ENCODE measurements at places on chromosomes 2 and 18.

GRCh38 chr2:41061356-41061755 is 609.5 kb upstream of the SLC8A1 start:
- DNase-seq: no peak

- DNase-seq: no peak
Observed at GRCh38 chr2:55391155-55391554, 28.5 kb downstream of the CCDC88A start.

DNA sequence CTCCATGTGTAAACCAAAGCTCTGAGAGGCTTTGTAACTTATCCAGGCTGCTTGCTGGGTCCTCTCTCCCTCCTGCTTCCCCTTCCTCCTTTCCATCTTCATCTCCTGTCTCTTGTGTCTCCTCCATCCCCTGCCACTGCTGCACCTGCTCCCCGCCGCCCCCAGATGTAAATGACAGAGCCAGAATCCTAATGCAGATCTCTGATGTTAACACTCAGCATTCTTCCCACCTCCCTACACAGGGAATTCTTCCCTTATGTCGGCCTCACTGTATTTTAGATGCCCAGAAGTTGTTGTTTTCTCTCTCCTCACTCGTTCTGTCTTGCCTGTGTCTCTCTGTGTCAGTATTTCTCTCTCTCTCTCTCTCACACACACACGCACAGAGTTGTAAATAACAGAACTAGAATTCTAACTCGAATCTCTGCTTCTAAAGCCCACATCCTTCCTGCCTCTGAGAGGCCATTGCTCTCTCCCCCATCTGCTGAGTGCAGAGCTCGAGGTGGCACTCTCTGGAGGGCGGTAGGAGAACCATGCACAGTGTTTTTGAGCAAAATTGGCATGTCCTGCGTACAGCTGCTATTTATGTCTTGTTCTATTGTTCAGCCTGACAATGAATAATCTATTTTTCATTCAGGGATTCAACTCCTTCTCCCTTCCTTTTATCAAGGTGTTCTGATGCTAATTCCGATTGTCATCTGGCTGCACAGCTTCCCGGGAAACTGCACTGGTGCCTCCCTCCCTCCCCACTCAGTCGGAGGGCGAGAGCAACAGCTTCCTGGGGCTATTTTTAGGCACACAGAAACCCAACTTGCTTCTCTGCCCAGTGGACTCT is 219.9 kb downstream of the SH3RF3 start:
- DNase-seq: no peak

- no peak for DNase-seq
Observed at GRCh38 chr2:218028562-218029348, 26.0 kb upstream of the TNS1 start.

GRCh38 chr2:195675783-195676427 is 18.9 kb downstream of the SLC39A10 start:
- no peak for DNase-seq

GRCh38 chr2:241271706-241272302 is 43.7 kb downstream of the HDLBP start:
- DNase-seq: peak; percentile 62

DNA sequence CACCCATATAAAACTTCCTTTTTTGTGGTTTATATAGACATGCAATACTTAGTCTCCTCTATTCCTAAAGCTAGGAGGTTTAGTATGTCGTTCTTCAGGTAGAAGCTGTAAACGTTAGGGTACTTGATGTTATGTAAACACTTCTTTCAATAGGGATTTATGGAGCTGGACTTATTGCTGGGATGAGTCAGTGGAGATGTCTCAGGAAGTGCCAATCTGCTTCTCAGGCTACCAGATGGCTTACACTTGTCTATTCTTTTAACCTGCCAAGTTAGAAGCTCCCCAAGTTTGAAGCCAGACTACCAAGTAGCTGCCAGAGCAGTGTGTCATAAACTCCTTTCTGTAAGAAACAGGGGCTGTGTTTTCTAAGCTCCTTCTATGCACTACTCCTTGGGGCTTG is 756.5 kb upstream of the LRRTM1 start:
- DNase-seq: no peak

GRCh38 chr2:202609381-202610145 is 25.2 kb upstream of the FAM117B start:
- DNase-seq: no peak

GRCh38 chr18:49041435-49042245 is 90.9 kb upstream of the SMAD7 start:
- no peak for DNase-seq

DNA sequence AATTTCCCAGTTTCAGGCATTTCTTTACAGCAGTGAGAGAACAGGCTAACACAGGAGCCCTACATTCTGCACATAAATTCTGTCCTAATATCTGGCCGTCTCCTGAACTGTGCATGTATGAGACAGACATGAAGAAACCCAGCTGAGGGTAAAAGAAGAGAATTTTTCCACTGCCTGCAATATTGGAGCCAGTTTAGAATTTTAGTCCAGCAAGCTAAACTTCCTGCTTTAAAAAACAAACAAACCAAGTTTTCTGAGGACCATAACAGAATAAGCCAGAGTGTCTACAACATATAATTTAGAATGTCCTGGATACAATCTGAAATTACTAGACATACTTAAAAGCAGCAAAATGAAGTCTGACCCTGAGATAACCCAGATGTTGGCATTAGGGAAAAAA is 215.1 kb upstream of the KLHL29 start:
- no peak for DNase-seq

- DNase-seq: no peak
Observed at GRCh38 chr2:233676046-233676445, 4.3 kb downstream of the UGT1A9 start.

GRCh38 chr2:174145827-174146226 is 102.5 kb downstream of the OLA1 start:
- no peak for DNase-seq

- DNase-seq: no peak
Observed at GRCh38 chr2:85712336-85712735, 18.2 kb downstream of the GNLY start.

GRCh38 chr2:120252225-120253020 is at the start of gene RALB:
RALB (plus strand) TSS chr2:120252852; CDS start chr2:120278665, 25,813 bp downstream.
- DNase-seq: peak; percentile 98

DNA sequence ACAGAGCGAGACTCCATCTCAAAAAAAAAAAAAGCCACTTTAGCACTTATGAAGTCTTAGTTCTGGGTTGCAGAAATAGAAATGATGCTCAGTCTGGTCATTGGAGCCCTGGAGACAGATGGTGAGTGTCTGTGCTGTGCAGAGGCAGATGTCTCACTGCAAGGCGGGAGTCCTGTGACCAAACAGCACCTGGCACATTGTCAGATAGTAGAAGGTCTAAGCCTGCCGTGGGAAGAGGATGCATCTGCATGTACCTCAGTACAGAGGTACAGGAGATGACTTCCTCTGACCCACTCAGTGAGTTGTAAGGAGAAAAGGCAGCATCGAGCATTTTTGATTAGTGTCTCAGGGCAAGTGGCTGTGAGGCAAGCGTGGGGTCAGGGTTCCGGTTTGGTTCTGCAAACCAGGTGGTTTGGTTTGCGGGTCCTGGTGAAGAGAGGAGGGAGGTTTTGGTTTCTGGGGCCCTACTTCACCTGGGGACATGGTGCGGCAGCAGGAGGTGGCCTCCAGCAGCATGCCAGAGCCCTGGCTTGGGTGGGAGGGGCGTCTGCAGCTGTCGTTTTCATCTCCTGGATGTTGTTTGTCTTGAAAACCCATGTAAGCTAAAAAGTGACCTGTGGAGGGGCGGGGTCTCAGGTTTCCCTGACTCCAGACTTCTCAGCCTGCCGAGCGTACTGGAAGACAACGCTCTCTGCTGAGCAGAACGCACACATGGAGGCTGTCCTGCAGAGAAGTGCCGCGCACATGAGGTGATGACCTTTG is 3.8 kb downstream of the RBFA start:
- no peak for DNase-seq

DNA sequence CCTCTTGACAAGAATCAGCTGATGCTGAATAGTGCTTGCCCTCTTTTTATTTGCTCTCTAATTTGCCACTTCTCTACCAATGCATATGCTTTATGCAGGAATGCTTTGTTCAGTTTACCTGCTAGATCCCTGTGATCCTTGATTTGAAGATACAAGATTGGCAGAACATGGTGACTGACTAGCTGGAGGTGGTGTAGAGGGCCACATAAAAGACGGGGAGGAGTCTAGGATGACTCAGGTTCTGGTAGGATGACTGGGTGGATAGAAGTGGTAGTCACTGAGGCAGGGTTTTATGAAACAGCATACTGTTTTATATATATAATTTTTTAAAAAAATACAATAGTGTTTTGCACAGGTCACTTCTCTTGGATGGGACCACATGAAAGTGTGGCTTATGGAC is 6.3 kb upstream of the ADGRF3 start:
- DNase-seq: no peak

- DNase-seq: no peak
Observed at GRCh38 chr18:22452226-22452668, 34.5 kb upstream of the CTAGE1 start.

DNA sequence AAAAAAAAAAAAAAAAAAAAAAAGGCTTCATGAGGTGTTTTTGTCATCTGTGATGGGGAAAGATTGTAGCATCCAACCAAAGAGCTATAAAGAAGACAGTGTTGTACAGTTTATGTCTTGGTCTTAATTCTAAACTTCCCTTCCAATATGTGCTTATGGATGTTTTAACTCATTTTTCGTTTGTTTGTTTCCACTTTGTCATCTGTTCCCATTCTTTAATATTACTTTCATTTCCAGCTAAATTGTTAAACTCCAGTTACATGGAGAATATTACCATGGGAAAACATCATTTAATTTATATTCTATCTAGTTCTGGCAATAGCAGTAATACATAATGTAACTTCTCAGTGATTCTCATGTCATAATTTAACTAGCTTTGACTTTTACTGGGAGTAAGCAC is 344.1 kb upstream of the NRP2 start:
- DNase-seq: no peak

GRCh38 chr2:20640411-20641122 is 10.3 kb downstream of the HS1BP3 start:
- no peak for DNase-seq

DNA sequence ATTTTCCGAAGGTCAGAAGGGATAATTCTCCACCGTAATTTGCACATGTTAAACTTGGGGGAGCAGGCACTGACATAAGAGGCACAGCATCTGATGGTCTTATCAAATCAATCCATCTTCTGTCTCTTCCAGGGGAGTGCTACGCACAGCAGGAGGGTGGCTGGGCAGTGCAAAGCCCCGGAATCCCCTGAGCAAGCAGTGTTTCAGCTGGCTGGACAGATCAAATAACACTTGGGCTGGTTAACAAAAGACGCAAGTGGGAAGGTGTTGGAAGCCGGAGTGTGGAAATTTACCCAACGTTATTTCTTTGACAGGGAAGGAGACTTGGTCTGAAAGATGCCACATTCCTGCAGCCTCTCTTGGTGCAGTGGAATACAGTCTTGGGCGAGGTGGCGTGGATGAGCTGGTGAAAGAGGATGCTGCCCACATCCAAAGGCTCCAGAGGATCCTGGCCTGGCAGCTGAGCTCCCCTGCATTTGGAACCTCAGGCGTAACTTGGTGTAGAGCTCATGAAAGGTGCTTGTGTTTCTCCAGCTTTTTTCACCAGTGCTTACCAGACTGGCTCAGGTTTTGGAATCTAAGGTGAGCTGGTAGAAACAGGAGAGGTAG is 103.0 kb downstream of the MAPK4 start:
- DNase-seq: no peak

GRCh38 chr2:100895402-100895801 is 75.5 kb downstream of the NPAS2 start:
- DNase-seq: no peak

GRCh38 chr18:33579349-33580215 is 1.6 kb downstream of the ASXL3 start:
- no peak for DNase-seq

DNA sequence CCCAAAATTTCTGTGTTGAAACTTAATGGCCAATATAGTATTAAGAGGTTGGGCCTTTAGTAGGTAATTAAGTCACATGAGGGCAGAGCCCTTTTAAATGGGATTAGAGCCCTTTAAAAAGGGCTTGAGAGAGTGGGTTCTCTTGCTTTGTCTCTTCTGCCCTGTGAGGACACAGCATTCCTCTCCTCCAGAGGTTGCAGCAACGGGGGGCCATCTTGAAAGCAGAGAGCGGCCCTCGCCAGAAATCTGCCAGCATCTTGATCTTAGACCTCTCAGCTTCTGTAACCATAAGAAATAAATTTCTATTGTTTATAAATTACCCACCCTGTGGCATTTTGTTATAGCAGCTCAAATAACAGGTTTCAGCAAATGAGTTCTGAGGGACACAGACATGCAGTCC is 305.0 kb upstream of the LRP1B start:
- no peak for DNase-seq

DNA sequence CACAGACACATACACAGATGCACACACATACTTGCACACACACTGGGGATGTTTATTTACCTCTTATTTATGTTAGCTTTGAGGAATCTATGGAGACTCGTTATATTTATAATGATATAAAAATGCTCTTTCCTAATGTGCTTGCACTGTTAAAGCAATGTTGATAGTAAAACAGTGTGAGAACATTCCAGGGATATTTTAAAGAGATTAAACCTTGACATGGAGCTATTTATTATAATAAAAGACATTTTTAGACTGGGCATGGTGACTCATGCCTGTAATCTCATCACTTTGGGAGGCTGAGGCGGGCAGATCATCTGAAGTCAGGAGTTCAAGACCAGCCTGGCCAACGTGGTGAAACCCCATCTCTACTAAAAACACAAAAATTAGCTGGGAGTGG is 557.3 kb upstream of the ZNF804A start:
- DNase-seq: no peak

DNA sequence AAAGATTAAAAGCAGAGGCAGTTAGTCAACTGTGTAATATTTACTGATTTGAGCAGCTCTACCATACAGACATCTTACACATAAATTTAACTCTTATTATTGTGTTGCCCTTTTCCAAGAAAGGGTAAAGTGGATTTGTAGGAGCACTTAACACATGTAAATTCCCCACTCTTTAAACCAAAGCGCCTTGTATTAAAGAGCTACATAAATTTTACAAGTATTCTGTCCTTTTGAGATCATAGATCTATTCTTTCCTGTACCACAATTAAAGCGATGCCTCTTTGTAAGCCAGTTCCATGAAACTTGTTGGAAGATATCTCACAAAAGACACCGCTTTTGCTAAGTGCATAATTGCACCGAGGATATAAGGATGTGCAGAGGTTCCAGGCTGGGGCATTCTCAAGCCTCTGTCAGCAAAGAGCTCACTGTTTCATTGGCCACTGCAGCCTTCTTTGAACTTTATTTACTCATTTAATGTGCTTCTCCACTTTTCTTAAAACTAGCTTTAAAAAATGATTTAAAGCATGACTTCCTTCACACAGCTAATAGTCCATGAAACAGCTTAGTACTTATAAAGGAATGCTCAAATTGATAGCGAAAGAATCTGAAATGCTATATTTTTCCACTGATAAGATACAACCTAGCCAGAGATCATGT is 520.0 kb upstream of the TCF4 start:
- no peak for DNase-seq

DNA sequence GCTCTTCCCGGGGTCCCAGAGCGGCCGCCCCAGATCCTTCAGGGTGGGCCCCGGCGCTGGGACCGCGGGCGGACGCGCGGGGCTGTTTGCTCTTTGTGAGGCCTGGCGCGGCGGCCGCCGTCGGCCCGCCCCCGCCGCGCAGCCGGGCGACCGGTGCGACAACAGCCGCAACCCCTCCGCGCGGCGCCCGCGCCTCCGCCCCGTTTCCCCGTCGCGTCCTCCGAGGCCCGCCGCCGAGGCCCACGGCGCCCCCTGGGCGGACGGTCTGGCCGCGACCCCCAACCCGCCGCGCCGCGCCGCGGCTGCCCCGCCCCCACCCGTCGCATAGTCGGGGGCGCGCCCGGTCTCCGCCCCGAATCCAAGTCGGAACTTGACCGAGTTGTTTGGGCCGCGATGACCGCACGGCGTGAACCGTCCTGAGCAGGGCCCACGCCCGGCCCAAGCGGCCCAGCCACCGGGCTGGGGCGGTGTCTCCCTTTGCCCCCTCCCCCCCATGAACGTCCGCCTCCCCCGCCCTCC is 448 bp downstream of the YPEL5 start:
- DNase-seq: no peak

All from amygdala (tissue), 56 donors.